ENCODE measurements at places on chromosomes 1 and 21.
A peak's percentile ranks its signal among the peaks of the same experiment; 100 is the strongest.

DNA sequence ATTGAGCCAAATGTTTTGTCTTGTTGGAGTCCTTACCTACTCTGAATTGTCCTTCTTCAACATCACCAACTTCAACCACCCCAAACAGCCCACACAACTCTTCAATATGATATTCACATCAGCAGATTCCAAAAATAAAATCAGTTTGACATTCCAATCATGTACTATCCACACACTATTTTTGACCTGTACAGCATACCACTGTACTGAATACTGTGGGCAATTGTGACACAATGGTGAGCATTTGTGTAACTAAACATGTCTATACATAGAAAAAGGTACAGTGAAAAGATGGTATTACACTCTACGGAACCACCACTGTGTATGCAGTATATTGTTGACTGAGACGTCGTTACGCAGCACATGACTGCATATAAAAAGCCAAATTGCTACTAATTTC, 223.1 kb downstream of the KCNT2 start:
- DNase-seq, result no peak

- DNase-seq, result no peak
Measured at GRCh38 chr21:36891692-36892091, 74.8 kb downstream of the HLCS start.

DNA sequence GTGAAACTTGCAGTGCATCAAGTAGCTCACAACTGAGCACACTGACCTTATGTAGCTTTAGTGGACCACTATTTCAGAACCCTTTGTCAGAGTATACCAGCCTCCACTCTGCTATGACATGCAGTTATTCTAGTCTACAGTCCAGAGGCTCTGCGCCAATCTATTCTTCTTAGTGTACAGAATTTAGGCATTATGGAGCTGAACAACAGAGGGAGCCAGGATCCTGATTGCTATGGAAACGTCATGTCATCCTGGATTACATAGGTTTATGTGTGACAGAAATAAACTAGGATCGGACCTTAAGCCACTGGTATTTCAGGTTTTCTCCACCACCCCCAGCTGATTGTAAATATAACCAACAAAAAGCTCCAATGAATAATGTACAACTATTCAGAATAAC, 48.1 kb upstream of the EEIG2 start:
- no peak for DNase-seq

DNA sequence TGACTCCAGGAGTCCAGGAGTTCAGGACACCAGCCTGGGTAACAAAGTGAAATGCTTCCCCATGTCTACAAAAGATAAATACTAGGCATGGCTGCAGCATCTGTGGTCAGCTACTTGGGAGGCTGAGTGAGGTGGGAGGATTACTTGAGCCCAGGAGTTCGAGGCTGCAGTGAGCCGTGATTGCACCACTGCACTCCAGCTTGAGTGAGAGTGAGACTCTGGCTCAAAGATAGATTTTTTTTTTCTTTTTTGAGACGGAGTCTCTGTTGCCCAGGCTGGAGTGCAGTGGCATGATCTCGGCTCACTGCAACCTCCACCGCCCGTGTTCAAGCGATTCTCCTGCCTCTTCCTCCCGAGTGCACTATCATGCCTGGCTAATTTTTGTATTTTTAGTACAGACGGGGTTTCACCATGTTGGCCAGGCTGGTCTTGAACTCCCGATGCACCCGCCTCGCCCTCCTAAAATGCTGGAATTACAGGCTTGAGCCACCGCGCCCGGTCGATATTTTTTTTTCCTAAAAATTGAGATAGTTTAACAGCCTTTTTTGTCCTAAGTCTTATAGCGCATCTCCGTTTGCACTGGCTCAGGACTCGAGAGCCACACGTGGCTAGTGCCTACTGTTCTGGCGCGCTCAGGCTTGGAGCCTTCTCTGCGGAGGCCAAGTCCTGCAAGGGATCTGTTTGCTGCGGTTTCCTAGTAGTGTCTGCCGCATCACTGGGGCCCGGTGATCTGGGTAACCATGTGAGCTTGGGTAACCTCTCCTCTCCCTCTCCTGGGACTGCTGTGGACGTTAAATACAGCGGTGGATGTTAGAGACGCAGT, 1.0 kb upstream of the MFN2 start:
- no peak for DNase-seq

- no peak for DNase-seq
Measured at GRCh38 chr1:67652800-67653199, 32.2 kb upstream of the GADD45A start.

- peak; percentile 91 for DNase-seq
Measured at GRCh38 chr21:27505516-27505915, 538.6 kb upstream of the ADAMTS5 start.

DNA sequence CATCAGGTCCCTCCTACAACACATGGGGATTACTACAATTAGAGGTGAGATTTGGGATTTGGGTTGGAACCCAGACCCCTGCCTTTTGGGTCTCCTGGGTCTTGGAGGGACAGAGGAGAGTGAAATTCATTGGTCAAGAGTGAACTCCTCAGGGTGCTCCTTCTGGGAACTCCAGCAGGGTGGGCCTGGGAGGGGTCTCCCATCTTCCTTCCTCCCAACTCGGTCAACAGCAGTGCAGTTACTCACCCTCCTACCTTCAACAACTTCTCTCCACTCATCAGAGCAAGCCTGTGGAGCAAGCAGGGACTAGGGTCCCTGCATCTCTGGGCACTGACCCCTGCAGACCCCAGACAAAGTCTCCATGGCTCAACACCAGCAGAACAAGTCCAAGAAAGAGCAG, 89.3 kb upstream of the TMPRSS2 start:
- DNase-seq, result no peak

- no peak for DNase-seq
Measured at GRCh38 chr1:39788426-39788757, 273 bp downstream of the BMP8B start.

DNA sequence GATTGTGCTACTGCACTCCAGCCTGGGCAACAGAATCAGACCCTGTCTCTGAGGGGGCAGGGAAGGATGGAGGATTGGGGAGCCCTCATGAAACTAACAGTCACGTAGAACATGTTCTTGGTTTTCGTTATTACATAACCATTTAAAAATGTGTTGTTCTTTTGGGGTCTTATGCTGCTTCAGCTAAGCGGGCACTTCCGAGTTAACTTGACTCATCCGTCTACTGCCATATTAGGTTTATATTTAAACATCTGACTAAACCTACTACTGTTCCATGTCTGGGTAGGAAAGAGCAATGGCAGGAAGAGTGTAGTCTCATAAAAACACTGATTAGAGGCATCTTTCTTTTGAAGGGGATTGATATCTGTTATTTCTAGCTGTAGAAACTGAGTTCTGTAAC, 59.5 kb upstream of the BMP8A start:
- no peak for DNase-seq

GRCh38 chr1:7259955-7260354, 474.7 kb downstream of the CAMTA1 start:
- no peak for DNase-seq

DNA sequence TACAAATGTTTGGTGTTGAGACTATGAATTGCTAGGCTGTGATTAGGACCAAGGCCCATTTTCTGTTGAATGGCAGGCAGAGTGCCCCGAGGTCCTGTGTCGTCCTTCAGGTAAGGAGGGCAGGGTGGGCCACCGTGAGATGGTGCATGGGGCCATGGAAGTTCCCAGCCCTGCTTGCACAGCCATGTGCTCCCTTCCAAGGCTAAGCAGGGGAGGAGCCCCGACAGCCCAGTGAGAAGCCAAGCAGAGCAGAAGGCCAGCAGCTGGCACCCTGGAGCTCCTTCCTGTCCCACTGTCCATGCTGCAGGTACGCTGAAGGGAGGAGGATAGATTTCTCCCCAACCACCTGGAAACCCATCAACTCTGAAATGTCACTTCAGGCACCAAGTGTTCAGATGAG, 8.2 kb upstream of the NUAK2 start:
- no peak for DNase-seq

All from fibroblast of skin of left biceps (primary cell).